Fibroblast of the aortic adventitia (primary cell): ENCODE measurements at places on chromosomes 12 and 14. TPM values are rescaled to one million over a fixed set of nuclear protein-coding genes. Genes with fewer than 3 reads are reported as not detected.

DNA sequence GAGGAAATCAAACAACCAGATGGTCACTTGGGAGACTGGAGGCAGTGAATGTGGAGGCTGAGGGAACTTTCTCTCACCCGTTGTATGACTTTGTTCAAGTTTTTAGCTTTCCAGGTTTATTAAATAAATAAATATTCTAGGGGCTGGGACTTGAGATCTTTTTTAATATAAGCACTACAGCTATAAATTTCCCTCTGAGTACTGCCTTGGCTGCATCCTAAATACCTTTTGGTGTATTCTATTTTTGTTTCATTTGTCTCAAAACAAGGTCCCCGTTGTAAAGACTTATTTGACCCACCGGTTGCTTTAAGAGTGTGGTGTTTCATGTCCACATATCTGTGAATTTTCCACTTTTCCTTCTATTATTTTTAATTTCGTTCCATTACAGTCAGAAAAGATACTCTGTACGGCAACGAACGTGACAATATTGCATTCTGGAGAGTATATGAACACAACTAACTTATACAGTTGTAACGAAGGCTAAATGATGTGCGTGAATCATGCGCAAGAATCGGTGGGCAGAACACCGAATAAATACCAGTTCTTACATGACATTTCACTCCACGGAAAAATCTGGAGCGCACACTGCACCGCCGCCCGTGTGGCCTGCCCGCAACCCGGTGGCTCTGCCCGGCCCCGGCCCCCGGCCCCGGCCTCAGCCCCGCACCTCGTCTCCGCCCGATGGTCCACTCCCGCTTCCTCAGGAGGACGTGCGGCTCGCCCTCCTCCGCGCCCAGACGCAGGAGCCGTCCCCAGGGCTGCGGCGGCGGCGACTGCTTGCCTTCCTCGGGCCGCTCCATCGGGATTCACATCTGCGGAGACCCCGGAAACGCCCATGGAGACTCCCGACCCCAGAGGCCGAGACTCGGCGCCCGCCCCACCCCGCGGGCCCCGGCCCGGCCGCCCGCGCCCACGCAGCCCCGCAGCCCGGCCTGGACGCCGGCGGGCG, 602 bp downstream of the CHFR start:
- DNase-seq = peak; percentile 13

DNA sequence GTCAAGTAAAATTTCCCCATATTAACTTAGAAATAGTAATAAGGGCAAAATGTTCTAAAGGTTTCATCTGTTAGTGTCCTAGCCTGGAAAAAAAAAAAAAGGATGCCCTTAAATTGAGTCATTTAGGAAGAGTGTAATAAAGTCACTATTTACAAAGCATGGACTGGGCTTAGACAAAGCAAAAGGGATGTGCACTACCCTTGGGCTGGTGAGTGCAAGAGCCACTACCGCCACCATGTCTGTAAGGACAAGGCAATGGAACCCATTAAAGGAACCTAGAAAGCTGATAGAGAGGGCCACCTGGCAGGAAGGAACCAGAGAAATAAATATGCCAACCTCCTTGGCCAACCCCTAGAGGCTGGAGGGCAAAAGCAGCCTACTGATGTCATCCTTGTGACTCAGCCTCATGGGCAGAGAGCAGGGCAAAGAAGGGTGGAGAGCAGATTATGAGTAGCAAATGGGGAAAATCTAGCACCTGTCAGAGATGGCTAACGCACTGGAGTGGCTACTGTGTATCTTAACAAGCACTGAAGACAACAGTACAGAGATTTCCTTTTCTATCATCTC, 59.5 kb upstream of the FUT8 start:
- no peak for DNase-seq

- no peak for DNase-seq
Measured at GRCh38 chr14:92207928-92208265, 86.1 kb downstream of the CPSF2 start.

DNA sequence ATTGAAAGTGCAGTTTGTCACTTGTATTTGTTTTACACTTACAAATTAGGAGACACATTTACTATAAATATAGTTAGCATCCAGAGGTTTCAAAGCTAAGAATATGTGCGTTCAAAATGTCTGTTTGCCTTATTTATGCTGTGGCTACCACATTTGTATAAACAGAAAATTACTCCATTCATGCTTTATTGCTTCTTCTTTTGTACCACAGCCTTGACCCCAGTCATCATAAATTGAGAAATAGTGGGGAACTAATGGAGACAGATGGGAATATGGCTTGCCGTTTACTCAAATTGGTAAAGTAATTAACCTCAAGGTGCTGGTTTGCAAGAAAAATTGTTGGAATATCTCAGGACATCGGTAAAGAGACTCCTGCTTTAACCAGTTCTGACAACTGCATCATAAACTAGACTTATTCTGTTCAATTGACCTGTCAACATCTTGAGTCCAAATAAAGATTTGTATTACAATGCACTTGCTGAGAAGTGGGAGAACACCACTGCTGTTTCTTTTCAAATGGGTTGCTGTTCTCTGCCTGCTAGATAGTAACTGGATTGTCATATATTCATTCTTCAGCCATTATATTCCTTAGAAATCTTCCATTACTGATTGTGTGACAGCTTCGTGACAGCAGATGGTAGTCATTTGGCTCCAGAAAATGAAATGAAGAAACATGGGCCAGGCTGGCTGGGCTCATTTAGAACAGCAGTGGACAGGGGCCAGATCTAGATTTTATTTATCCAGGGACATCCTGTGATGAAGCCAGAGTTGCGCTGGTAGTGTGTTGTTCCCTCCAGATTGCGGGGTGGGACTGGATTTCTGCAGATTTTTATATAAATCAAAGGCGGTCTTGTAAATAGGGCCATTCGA, 354.4 kb downstream of the EGLN3 start:
- DNase-seq = no peak

Gene CISTR
- not detected in 2 replicates for total RNA-seq

Gene SLC6A12
- not detected in 2 replicates for total RNA-seq

Gene PMEL
- 0.27 and 0.82 TPM in 2 replicates for total RNA-seq

Gene POLE
- 15.0 and 37.4 TPM in 2 replicates for total RNA-seq
